ENCODE measurements at places on chromosomes 1 and 21.
A peak's percentile ranks its signal among the peaks of the same experiment; 100 is the strongest.

GRCh38 chr1:6447016-6447817 is 18.8 kb downstream of the TNFRSF25 start:
- no peak for DNase-seq

DNA sequence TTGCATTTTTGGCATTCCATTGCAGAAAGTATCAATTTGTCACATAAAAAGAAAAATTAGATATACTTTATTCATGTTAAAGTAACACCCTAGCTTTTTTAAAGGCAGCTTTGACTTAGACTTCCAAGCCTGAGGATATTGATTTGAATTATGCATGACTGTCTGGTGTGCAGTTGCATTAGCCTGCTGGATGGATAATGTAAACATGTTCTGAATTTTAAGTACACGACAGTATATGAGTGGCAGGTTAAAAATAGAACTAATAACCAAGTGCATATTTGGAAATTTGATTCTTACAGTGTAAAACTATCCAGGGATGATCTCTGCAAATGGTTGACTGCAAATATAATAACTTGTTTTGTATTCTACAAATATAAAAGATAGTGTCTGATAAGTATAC is 124.0 kb downstream of the SYT14 start:
- DNase-seq = no peak

- no peak for DNase-seq
These were observed 14.7 kb upstream of the PTGFR start for GRCh38 chr1:78475888-78476610.

DNA sequence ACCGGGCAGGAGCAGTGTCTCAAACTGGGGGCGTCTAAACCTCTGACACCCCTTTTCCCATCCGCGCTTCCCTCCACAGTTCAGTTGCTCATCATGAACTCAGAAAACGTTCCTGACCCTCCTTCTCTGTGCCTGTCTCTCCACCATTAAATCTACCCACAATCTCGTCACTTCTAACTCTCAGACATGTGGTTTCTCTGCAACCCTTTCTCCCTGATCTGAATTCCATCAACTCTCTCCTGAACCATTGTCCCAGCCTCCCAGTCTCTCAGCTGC is 3.8 kb downstream of the TTC34 start:
- no peak for DNase-seq

DNA sequence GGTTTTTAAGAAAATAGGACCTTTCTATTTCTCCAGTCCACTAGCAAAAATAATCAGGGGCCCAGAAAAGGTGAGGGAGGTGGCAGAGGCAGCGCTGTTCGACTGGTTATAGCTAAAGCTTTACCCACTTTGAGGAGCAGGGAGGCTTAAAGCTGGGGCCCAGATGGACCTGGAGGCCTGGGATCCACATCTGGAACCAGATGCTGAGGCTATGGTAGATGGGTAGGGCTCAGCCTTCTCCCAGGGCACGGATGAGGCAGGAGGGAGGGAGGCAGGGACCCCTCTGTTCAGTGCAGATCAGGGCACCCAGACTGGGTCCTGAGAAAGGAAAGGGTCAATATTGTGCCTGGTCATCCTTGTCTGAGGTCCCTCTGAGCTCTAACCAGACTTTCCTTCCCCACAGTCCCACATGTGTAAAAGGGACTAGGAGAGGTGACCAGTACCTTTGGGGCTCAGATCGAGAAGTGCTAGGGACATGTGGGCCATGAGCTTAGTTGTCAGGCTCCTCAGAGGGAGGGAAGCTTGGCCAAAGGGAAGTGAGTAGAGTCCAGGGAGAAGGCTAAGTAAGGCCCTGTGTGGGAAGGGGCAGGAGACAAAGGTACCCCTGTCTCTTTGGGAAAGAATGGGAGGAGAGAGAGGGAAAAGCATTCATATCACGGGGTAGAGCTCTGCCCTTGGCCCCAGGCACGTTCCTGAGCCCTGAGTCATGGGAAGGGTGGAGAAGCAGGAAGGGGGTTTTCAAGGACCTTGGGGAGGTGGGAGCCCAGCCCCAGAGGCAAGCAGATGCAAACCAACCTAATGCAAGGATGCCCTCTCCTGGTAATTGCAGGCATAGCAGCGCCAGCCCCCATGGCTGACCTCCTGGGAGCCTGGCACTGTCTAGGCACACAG is 15.4 kb downstream of the LMNA start:
- peak; percentile 72 for DNase-seq

GRCh38 chr1:17170571-17170970 is 34.4 kb upstream of the PADI1 start:
- DNase-seq = no peak

- no peak for DNase-seq
These were observed 95.7 kb upstream of the NCAM2 start for GRCh38 chr21:20902511-20902910.

- DNase-seq = no peak
These were observed 472.4 kb downstream of the SETD4 start for GRCh38 chr21:35587841-35588380.

DNA sequence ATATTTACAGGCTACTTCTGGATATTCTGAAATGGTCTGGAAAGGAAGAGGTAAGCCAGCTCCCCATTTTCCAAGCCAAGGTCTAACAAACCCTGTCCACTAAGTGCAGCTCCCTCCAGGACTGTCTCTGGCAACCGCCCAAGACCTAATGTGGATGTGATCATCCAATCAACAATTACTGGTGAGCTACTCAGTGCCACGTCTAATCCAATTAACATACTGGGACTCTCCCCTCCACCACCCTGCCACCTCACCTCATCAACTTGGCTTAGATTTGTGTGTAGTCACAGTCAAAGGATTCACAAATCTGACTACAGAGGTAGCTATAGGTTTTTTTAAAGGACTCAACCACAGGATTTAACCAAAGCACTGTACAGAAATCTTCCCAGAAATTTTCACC is 25.4 kb upstream of the S100A7 start:
- DNase-seq = no peak

GRCh38 chr1:65393347-65393746 is 27.1 kb upstream of the LEPR start:
- no peak for DNase-seq

DNA sequence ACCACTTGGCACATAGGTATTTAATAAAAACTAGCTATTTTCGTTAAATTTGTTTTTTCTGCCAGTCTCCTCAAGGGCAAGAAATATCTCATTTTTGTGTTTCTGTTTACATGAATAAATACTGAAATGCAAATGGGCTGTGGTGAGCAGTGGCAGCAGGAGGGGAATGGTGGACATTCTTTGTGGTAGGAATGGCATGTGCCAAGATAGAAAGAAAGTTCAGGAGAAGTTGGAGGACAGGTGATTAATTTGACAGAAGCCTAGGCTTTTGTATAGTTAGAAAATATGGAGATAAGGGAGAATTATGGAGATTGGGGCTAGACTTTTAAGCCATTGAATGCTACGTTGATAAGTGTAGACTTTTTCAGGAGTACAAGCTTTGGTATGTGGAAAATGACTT is 8.6 kb downstream of the RAP1A start:
- no peak for DNase-seq

DNA sequence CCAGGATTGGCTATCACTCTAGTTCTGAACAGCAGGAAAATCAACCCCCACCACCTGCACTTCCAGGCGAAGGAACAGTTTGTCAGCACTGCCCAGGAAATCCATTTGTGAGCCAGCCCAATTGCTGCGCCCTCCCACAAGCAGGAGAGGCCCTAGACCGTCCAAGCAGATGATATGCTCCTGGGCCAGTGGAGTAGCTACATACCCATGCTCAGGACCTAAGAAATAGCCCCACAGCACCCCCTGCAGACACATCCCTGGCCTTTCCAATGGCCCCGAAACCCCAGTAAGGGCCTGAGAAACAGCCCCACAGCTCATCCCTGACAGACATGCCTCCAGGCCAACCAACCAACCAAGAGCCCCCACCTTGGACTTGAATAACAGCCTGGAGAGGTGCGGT is 111.5 kb upstream of the ZC3H11B start:
- DNase-seq = no peak

DNA sequence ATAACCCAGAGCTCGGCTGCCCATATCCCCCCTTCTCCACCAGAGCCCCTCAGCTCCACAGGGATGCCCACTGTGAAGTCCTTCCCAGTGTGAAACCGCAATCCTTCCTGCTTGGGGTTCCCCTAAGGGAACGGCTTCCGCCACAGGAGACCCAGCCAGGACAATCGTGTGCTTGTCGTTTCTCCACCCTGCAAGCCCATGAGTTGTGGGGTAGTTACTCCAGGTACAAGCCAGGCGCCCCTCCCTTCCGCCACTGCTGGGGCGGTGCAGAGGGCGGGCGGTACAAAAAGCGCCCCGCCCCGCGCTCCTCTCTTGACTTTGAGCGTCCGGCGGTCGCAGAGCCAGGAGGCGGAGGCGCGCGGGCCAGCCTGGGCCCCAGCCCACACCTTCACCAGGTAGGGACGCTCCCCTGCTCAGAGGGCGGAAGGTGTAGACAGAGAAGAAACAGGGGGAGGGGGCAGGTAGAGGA is at the start of gene TINAGL1:
Gene TINAGL1 (plus strand): TSS at position 315 of the 469 bp plus-strand sequence. CDS start 634 bp downstream, outside the sequence.
- DNase-seq = no peak

- no peak for DNase-seq
These were observed 93.4 kb downstream of the DIRAS3 start for GRCh38 chr1:67957066-67957465.

- DNase-seq = no peak
These were observed 3.2 kb downstream of the TFF3 start for GRCh38 chr21:42311816-42312625.

DNA sequence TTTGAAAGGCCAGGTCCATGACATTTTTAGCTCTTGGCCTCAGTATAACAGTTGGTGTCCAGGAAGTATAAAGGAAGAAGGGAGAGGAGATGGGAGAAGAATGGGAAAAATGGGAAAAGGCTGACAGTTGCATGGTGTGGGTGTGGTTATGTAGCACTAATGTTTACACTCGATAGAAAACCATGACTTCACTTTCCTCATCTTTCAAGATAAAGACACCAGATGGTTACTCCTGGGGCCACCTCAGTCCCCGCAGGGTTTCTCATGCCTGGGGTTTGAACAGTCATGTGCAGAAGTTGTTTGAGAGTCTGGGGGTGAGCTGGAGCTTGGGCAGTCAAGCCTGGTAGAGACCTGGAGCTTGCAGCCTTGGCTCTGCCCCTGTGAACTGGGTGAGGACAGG is 7.9 kb downstream of the PGBD2 start:
- no peak for DNase-seq

DNA sequence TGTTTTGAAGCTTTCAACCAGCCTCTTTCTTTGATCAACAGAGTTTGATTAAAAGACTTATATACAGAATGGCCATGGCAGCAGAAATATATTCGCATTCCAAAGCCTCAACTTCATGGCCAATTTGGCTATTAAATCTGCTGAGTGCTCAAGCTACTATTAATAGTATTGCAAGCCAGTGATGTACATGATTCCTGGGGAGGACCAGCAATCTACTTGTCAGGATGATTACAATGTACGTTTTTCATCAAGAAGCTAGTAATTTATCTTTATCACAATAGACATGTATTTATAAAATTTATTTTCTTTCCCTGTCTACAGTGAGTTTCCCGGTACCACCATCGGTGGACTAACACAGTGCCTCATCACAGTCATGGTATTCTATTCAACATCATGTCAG is 515.5 kb downstream of the AMY1C start:
- DNase-seq = no peak

DNA sequence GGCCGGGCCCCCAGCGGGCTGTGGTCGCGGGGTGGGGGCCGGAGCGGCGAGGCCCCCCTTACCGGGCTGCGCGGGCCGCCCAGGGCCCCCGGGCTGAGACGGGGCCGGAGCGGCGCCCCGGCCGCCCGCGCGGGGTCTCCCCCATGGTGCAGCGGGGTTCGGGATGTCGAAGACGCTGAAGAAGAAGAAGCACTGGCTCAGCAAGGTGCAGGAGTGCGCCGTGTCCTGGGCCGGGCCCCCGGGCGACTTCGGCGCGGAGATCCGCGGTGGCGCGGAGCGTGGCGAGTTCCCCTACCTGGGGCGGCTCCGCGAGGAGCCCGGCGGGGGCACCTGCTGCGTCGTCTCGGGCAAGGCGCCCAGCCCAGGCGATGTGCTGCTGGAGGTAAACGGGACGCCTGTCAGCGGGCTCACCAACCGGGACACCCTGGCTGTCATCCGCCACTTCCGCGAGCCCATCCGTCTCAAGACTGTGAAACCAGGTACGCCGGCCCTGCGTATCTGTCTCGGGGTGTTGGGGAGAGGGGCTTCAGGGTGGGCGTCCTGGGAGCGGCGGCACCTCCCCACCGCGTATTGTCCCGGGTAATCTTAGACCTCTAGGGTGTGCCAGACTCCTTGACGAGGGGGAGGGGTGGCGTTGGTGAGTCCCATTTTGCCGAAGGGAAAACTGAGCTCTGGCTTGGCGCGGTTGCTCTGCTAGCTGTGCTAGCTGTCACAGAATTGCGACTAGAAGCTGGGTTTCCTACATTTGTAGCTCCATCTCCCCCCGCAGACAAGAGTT is 745 bp downstream of the MAGI3 start:
- peak; percentile 15 for DNase-seq

DNA sequence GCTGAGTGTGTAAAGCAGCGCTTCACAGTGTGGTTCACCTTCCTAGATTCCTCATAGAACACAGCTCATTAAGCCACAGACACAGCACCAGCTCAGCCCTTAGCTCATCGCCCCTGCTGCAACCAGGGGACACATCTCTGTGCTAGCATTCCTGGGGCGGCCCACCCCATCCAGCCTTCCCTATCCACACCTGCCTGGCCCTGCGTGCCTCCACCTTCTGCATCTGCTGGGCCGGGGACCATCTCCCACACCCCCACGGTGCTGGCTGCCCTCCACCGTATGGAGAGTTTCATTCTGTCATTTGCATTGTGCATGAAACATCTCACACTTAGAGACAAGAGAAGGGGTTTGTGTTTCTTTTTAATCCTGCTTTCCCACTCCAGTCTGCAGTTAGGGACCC is 35.8 kb upstream of the PRSS38 start:
- no peak for DNase-seq

GRCh38 chr1:235093696-235094592 is 34.7 kb downstream of the TOMM20 start:
- DNase-seq = peak; percentile 73

DNA sequence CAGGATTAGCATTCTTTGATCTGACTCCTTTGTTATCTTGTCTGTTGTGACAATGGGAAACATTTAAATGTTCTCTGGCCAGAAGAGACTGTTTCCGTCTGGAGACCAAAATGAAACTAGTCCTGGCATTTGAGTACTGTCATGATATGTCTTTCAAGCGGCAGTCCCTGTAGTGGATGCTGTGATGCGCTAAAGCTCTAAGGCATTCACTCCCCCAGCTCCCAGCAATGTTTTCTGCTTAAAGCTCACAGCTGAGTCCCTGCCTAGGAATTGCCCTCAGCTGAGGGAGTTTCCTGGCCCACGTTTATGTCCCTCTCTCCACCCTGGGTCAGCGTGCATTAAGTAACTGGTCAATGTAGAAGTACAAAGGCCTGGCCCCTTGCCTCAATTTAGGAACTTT is 109.4 kb downstream of the UCHL5 start:
- no peak for DNase-seq

Data from CD4-positive, alpha-beta T cell treated with Interferon gamma for 1 hour (primary cell).